ENCODE measurements at places on chromosomes 4 and X. TPM values are rescaled to one million over a fixed set of nuclear protein-coding genes. Genes with fewer than 3 reads are reported as not detected.

- no peak for DNase-seq
These were observed 15.0 kb downstream of the FNIP2 start for GRCh38 chr4:158783785-158784184.

- DNase-seq = no peak
These were observed 69.7 kb upstream of the MAMLD1 start for GRCh38 chrX:150293311-150294013.

DNA sequence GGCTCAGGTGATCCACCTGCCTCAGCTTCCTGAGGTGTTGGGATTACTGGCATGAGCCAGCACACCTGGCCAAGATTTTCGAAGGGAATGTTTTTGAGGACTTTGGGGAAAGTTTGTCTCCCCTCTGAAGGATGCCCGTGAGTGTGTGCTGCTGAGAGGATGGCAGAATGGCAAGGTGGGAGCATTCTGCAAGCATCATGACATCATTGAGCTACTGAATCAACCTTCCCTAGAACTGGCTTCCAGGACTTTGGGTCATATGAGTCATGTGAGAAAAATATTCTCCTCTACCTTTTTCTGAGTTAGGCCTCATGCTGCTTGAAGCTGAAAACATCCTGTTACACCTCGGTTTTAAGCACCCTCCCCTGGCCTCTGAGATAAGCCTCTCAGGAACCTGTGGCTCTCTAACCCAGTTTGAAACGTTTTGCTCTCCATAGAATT, 31.0 kb downstream of the TMEM131L start:
- DNase-seq = no peak

The NIPAL1 gene
- total RNA-seq = 0.92 TPM

The ASB9 gene
- 2.0 TPM for total RNA-seq

The TMEM156 gene
- not detected for total RNA-seq

DNA sequence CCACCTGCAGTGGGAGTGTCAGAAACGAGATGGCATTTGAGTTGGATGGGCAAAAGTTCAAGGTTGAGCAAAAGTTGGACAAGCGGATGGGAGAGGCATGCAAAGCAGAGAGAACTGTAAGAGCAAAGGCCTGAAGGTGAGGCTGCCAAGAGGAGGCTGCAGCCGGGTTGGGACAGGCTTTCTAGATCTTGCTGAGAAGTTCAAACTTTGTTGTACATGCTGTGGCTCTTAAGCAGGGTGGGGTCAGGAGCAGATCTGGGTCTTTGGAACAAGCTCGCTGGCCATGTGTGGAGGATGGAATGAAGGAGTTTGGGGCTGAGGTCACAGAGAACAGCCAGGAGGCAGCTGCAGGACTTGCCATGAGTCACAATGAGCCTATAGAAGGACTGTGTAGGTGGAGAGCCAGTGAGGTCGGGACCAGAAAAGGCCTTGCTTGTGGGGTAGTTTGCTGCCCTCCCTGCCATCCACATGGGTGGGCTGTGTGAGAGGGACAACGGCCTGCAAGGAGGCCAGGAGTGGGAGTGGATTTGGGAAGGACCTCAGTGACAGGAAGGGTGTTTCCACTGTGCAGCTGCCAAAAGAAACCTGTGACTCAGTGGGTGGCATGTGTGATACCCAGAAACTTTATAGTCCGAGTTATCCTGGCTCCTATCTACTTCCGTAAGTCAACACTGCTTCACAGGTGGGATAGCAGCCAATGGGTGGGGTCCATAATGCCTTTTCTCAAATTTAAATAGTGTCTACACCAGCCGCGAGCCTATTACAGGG, 210.4 kb downstream of the MID1IP1 start:
- peak; percentile 52 for DNase-seq

DNA sequence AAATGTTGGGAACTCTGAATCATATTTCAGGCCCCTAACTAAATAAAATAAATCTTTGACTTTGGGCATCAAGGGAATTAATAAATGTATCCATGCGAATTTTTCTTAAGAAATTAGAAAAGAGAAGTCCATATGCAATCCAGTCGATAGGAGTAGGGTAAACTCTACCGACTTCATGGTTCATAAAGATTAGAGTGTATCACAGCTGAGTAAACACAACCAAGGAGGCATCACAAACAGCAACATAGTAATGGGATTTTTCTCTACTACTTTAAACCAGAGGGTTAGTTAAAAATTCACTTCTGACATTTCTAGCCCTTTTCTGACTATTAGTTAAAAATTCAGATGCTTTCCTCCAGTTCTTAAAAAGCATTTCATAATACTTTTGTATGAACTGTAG, 19.9 kb downstream of the SEPTIN11 start:
- DNase-seq = no peak

The DMP1 gene
- not detected for total RNA-seq

DNA sequence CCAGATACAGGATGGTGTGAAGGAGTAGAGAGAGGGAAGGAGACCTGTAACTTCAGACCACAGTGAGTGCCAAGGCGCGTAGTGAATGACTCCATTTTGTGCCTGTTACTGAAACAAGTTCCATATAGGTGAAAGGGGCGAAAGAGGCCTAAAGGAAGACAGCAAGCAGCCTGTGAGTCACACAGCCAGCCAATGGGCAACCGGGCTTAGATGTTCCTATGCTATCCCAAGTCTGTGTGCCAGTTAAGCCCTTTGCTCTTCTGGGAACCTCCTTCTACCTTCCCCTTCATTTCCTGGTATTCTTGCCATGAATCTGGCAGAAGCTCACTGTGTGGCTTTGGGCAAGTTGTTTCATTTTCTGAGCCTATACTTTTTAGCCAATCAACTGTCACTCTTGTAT, 161.8 kb upstream of the LDB2 start:
- no peak for DNase-seq

- no peak for DNase-seq
These were observed 33.1 kb upstream of the SLC7A11 start for GRCh38 chr4:138275216-138275615.

GRCh38 chrX:111411557-111411956, 435 bp downstream of the DCX start:
- DNase-seq = no peak

GRCh38 chrX:57596109-57596508, 4.3 kb downstream of the ZXDB start:
- DNase-seq = no peak

The LIMCH1 gene
- total RNA-seq = 184 TPM

The RADX gene
- 1.4 TPM for total RNA-seq

DNA sequence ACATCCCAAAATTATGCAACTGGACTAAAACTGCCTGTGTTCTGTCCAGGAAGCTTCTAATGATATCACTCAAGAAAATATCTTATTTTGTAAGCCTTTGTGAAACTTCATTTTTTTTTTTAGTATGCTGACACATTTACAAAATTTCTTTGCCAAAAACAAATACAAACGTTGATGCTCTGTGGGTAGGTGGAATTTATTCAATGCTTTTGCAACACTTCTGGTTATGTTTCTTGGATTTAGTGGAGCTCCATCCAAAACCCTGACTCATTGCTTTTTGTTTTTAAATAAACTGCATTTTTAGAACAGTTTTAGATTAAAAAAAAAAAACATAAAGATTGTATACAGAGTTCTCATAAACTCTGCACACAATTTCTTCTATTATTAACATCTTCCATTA, 250.9 kb upstream of the MAOA start:
- DNase-seq = no peak

GRCh38 chr4:44319129-44319528, 129.5 kb downstream of the KCTD8 start:
- DNase-seq = no peak

- no peak for DNase-seq
These were observed 51.2 kb downstream of the GC start for GRCh38 chr4:71732706-71733105.

DNA sequence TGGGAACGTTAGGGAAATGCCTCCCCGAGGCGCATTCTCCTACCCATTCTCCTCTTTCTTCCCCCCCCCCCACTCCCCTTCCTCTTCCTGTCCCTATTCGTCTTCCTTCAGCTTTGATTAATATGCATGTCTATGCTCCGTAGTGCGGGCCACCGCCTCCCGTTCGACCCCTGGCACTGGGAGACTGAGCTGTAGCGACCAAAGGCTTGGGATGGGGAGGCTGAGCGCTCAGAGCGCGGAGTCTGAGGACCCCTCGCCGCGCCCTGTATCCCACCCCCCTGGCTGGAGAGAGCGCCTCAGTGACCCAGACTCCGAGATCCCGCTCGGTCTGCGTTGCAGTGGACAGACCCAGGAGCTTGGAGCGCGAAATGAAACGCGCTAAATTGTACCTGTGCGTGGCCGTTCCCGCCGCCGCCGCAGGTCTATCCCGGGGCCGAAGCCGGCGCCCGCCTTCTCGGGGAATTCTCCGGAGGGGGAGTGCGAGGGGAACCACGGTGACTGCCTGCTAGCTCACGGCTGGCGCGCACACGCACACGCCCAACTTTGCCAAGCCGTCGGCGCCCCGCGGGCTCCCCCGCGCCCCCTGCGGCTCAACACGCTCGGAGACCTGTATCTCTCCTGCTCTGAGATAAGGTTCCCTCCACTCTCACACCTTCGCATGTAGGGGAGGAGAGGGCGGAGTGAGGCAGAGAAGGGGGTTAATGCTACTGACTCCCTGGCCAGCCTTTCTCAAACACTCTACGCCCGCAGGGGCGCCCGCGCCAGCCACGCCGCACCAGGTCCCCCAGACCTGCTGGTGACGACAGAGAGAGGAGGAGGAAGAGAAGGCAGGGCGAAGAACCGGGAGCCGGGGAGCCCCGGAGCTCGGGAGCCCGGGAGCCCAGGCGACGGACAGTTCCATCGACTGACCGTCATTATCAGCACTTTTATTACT, 1.5 kb upstream of the PTCHD1 start:
- peak; percentile 41 for DNase-seq

DNA sequence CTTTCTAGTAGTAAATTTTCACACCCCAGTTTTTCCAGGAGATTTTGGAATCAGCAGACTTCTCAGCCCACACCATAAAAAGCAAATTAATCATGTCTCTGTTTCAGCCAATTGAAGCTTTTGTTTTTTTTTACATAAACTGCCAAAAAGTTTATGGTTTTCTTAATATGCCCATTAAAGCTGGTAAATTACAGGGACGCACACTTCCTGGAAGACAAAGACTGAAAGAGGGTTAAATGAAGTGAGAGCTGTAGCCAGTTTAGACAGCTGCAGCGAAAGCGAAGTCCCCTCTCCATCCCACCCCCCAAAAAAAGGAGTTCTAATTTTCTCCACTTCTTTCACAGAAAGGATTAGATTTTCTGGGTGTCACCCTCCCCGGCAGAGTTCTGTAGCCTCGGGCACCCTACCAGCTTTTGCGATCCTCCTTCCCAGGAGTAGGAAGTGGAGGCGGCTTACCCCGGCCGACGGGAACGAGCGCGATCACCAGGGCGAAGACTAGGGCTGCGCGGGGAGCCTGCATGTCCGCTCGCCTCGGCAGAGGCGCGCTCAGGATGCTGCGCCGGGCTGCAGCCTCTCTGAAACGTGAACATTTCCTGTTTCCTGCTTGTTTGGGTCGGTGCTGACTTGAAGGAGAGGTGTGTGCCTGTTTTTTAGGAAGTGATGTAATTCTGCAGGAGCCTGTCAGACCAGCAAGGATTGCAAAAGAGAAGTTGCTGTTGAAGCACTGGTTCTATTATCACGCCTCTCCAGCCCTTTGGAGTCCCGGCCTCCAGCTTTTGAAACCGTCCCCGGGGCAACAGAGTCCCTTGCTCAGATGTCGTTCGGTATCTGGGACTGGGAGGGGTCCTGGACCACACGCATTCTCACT, at the start of gene TMEM154:
Gene TMEM154, minus strand, starts transcription at position 584 of the 868 bp plus-strand sequence. Its CDS starts 64 bp downstream, at position 520.
- peak; percentile 82 for DNase-seq

The PCDH10 gene
- total RNA-seq = 2.7 TPM

- DNase-seq = no peak
These were observed 331.2 kb downstream of the PAPSS1 start for GRCh38 chr4:107388736-107389274.

- no peak for DNase-seq
These were observed 154.0 kb upstream of the FMR1 start for GRCh38 chrX:147757750-147758149.

DNA sequence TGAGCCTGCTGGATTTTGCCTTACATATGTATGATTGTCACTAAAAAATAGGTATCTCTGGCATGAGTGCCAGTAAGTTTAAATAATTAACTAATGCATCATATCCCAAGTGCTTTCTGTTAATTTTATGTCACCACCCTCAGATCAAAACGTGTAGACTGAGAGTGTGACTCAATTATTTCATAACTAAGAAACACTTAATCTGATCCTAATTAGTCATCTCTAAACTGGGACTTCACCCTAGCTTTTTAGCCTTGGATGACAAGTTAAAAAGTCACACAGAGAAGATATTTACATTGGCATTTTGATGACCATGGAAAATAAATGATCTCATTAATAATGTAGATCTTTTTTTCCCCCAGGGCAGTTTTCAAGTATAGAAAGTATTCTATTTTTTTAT, 23.1 kb upstream of the SLC6A14 start:
- no peak for DNase-seq

- DNase-seq = no peak
These were observed 18.8 kb upstream of the TADA2B start for GRCh38 chr4:7024336-7024890.

DNA sequence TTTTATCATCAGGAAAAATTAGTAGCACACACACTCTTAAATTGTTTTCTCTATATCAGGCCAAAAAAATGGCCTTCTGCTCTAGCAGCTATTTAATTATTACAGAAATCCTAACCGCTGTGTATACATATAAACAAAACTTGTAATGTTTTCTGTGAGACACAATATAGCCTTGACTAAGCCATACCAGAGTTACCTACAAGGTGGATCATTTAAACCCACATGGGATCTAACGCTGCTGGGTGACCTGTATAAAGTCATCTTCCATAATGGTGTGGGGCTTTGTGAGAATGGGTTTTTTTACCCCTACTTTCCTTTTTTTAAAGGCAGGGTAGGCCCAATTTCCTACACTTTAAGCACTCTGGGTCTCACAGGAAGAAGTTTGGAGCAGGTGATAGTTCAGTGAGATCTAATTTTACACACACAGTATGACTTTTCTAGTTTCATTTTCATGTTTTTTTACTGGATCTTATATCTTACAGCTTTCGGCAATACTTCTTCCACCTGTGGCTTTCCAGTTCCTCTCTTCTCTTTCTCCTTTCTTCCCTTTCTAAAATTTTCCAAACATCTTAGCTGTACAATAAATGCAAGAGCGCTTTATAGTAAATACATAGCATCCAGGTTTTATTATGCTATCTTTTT, 66.9 kb upstream of the MMAA start:
- DNase-seq = no peak

DNA sequence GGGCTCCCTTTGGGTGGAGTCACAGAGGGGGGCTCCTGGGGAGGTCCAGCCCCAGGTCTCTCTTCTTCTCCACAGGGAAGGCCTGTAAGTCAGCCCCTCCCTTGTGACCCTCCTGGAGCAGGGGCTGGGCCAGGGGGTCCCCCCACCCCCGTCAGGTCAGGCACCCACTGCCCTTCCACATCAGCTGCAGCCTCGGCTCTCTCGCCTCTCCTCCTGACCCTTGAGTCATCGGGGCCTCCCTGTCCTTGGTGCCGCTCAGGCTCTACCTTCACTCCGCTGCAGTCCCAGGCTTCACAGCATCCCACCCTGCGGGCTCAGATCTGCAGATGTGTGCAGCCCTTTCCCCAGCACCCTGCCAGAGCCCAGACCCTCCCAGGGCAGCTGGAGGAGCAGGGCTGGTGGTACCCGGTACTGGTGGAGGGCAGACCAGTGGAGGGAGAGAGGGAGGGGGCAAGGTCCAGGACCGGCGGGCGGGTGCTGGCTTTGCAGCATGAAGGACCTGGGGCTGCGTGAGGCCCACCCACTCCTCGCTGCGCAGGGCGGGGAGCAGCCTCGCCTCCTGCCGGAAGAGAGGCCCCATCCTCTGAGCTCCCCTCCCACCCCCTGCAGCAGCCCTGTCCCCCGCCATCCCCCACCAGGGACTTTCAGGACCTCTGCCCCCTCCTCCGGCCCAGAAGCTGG, 117.1 kb downstream of the FAM53A start:
- DNase-seq = peak; percentile 36

The UGT2B15 gene
- total RNA-seq = not detected

The CWH43 gene
- total RNA-seq = not detected

GRCh38 chr4:141395246-141395830, 174.6 kb downstream of the ZNF330 start:
- DNase-seq = no peak

Measured in right cardiac atrium (tissue), 5 donors.